ENCODE measurements at places on chromosomes 5 and 9. TPM values are rescaled to one million over a fixed set of nuclear protein-coding genes. Genes with fewer than 3 reads are reported as not detected.

- no peak for DNase-seq
Observed at GRCh38 chr9:136791516-136792276, 552 bp downstream of the TMEM141 start.

The IL33 gene
- 29.6 TPM for total RNA-seq

- DNase-seq = no peak
Observed at GRCh38 chr5:33726422-33727165, 165.2 kb downstream of the ADAMTS12 start.

DNA sequence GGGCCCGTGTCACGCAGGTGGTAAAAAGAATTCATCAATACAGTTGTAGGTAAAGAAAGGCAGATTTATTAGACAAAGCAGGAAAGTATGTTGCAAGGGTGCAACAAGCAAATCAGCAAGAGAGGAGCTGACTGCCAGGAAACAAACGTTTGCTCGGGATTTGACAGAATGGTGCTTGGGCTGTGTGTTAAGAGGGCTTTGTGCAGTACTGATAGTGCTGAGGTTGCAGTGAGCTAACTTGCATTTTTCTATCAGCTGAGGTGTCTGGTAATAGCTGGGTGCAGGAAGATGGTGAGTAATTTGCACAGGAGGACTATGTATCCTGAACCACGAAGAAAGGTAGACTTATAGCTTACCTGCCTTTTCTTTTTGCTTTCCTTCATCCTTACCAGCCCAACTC lies 3.9 kb upstream of the RARS1 start:
- no peak for DNase-seq

DNA sequence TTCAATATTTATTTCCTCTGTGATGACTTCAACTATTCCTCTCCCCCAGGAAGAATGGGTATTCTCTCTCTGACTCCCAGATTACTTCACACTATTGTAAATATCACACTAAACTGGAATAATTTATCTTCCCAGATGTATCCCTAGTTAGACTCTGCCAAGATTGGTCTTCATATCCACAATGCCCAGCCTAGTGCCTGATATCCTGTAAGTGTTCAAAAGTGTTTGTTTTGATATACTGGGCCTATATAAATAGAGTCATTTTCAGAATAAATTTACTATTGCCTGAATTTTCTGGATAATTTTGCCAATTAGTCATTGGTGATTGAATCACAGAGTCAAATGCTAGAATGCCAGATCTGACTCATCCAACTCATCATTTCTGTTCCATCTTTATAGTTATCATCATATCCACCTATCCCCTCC lies 143.7 kb upstream of the TNC start:
- DNase-seq = no peak

DNA sequence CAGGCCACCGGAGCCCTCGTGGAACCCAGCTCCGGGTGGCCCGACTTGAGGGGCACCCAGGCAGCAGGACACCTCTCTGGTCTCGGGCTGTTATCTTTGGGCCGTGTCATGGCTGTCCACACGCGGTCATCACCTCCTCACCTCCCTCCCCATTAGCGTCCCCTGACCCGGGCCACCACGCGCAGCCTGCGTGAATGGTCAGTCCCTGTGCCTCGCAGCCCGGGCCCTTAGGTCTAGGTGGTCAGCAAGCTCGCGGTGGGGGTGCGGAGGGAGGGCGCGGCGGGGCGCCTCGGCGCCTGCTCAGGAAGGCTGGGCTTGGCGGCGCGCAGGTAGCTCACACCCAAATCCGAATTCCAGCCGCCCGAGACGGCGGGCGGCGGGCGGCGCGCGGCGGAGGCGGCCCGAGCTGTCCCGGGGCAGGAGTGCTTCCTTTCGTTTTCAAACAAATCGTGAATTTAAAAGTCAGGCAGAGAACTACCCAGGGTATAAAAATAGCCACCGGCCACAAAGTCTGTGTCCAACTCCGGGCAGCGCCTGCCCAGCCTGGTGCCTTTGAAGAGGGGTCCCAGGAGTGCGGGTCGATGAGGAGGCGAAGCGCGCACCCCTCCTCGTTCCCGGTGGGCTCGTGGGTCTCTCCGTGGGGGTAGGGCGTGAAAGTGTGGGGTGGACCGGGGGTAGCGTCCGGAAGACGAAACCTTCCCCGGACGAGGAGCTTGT lies 1.0 kb upstream of the RXRA start:
- peak; percentile 81 for DNase-seq

The SLC6A3 gene
- total RNA-seq = not detected

DNA sequence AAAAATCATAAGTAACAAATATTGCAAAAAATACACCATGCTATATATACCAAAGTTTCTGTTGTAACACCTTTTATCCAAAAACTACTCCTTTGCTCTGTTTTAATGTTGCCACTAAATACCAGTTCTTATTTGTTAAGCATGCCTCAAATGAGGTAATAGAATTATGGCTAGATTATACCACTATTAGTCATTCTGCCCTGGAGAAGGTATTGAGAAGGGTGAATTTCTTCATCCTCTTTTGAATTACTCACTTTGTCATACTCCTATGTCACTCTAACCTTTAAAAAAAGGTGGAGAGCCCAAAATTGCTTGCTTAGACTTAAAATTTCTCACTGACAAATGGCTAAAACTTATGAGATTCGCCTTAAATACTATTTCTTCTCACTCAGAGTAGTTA lies 750.9 kb downstream of the MAT2B start:
- DNase-seq = no peak

GRCh38 chr5:110086658-110087388 lies 397.1 kb downstream of the MAN2A1 start:
- DNase-seq = no peak

GRCh38 chr9:100084128-100084453 lies 14.7 kb downstream of the ERP44 start:
- DNase-seq = no peak

The SUSD3 gene
- 1.7 TPM for total RNA-seq

DNA sequence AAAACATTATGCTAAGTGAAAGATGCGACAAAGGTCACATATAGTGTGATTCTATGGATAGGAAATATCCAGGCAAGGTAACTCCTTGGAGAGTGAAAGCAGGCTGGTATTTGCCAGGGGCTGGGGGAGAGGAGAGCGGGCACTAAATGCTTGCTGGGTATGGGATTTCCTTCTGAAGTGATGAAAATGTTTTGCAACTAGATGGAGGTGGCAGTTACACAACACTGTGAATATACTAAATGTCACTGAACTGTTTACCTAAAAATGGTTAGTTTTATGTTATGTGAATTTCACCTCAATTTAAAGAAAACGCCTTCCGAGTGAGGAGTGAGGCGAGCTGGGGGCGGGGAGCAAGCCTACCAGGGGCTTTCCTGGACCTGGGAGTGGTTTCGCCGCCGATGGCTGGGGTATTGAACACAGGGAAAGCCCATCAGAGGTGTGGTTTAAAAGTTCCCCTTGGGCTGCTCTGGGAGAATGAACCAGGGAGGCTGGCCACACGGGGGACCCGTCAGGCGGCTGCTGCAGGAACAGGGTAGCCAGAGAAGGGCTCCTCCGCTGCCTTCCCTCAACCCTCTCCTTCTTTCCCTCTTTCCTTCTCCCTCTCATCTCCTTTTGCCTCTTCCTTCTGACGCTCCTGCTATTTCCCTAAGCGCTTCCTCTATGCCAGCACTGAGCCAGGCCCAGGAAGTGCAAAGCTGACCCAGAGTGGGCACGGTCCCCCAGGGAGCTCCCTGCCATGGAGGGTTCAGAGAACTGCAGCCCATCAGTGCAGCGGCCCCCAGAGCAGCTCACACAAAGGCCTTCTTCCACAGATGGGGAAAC lies 4.9 kb downstream of the AKNA start:
- DNase-seq = no peak

DNA sequence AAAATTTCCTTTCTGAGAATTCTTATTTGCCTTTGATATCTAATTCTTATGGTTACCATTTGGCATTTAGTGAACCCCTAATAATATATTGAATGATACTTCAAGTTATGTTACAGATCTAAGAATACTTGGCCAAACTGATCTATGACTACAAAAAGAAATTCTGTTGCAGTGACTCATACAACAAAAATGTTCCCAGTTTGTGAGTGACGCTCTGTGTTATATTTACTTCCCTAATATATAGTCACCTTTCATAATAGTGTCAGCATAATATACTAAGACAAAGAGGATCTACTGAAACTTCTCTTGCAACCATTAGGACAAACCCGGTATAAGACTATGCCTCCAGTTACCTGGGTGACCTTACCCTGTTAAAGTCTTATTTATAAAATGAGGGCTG lies 216.9 kb upstream of the TLX3 start:
- no peak for DNase-seq

- no peak for DNase-seq
Observed at GRCh38 chr9:82880336-82881050, 182.4 kb downstream of the RASEF start.

The SH2D3C gene
- total RNA-seq = 21.3 TPM

The CFAP157 gene
- not detected for total RNA-seq

GRCh38 chr5:17511775-17512325 lies 6.3 kb upstream of the TAF11L3 start:
- peak; percentile 65 for DNase-seq

- no peak for DNase-seq
Observed at GRCh38 chr5:96222129-96222528, 210.9 kb downstream of the PCSK1 start.

The RICTOR gene
- 26.0 TPM for total RNA-seq

GRCh38 chr5:66179297-66180051 lies 35.4 kb downstream of the SREK1 start:
- no peak for DNase-seq

DNA sequence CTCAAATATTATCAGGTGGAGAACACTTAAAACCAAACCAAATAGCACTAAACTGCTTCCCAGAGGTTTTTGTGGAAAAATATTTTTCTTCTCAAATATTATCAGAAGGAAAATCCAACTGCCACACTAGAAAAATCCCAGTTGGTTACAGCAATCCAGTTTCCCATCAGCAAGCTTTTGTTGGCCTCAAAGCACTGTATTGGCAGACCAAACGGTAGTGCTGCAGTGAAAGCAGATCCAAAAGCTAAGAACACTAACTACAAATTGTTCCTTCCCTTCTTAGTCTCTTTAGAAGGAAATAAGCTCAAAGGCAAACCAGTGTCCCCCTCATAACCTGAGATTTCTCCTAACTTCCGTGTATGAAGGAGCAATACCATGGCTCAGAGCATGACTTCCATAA lies 105.3 kb downstream of the TRIM36 start:
- no peak for DNase-seq

DNA sequence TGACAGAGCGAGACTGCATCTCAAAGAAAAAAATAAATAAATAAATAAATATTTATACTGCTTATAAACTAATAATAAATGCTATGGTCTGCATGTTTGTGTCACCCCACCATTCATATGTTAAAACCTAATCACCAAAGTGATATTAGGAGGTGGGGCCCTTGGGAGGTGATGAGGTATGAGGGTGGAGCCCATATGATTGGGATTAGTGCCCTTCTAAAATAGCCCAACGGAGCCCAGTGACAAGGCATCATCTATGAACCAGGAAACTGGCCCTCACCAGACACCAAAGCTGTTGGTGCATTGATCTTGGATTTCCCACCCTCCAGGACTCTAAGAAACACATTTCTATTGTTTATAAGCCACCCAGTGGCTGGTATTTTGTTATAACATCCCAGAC lies 5.1 kb downstream of the FXN start:
- DNase-seq = no peak

DNA sequence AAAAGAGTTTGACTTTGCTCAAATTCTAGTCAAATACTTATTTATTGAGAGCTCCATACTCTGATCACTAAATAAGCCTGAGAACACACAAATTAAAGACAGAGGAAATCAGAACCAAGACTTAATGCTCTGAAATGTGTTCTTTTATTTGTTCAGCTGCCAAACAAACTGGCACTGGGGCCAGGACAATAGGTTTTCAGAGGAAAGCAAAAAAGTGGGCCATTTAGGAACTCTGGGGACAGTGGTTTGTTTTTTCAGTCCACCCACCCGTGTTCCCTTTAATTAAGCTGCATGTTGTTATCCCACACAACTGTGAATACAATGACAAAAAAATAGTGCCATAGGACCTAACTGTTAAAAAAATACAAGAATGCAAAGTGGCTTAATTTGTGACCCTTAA lies 95.4 kb upstream of the RETREG1 start:
- no peak for DNase-seq

The AOPEP gene
- 180 TPM for total RNA-seq

The AIF1L gene
- total RNA-seq = 22.2 TPM

DNA sequence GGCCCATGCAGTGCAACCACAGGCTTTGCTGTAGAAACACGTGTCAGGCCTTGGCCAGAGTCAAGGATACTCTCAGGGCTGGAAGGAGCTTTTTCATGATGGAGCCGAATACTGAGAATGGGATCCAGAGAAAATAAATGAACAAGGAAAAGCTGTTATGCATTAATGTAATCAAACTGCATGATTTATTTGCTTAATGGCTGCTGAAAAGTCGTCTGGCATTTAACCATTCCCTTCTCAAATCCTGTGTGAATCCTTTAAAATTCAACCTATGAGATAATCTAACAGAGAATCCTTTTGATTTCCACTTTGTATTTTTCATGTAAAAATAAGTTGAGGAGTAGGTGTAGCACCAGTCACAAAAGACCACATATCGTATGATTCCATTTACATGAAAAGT lies 24.1 kb upstream of the GNA14 start:
- DNase-seq = no peak

DNA sequence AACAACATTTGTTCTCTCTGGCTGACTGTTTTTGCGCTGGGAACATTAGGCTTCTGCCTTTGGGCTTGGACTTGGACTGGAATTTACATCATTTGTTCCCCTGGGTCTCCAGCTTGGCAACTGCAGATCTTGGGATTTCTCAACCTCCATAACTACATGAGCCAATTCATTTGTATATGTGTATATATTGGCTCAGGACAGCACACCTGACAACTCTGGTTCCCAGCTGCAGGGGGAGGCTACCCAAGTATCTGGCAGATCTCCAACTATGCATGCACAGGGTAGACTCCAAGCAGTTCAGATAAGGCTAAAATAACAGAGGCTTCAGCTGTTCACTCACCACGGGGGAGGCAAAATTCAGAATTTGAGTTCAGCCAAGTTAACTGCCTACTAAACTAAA lies 31.6 kb upstream of the F2RL1 start:
- DNase-seq = no peak

The ZDHHC21 gene
- 8.0 TPM for total RNA-seq

- no peak for DNase-seq
Observed at GRCh38 chr9:107720501-107720900, 230.9 kb upstream of the KLF4 start.

DNA sequence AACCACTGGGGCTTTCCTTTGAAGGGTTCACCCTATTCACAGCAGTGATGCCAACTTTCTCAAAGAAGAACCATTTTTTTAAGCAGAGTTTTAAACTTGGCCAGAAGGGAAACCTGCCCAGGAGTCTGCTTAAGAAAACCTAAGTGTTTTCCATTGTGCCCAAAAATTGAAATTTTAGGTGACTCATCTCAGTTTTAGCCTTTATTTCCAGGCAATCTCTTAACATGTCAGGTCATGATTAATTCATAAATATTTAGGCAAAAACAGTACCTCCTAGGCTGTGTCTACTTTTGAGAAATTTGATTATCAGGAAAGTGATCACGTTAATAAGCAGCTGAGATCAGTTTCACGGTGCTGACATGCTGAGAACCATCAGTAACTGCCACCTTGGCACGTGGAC lies 61.9 kb downstream of the TLE1 start:
- DNase-seq = no peak

- peak; percentile 99 for DNase-seq
Observed at GRCh38 chr9:34989003-34989945, at the start of gene DNAJB5. Gene DNAJB5, plus strand, starts transcription at chr9:34989745. Its CDS starts 886 bp downstream, at chr9:34990631.

The AK8 gene
- total RNA-seq = not detected

GRCh38 chr9:70263421-70263820 lies 4.6 kb downstream of the SMC5 start:
- no peak for DNase-seq

- DNase-seq = no peak
Observed at GRCh38 chr9:70402213-70402612, 12.2 kb downstream of the KLF9 start.

- DNase-seq = no peak
Observed at GRCh38 chr5:44603496-44604272, 205.1 kb upstream of the MRPS30 start.
